Endothelial cell of coronary artery (primary cell): ENCODE measurements at places on chromosomes 2 and 18. TPM values are rescaled to one million over a fixed set of nuclear protein-coding genes. Genes with fewer than 3 reads are reported as not detected.

The NFATC1 gene
- total RNA-seq: 3.0 and 3.4 TPM in 2 replicates

The FAM110C gene
- total RNA-seq: not detected in 2 replicates

The ACMSD gene
- total RNA-seq: not detected in 2 replicates

The RAX gene
- total RNA-seq: not detected in 2 replicates

The FBXO15 gene
- 0.09 and 0.38 TPM in 2 replicates for total RNA-seq

The CFAP53 gene
- 0.18 and 0.28 TPM in 2 replicates for total RNA-seq

The EML4 gene
- 23.1 and 23.5 TPM in 2 replicates for total RNA-seq

The METTL5 gene
- 52.1 and 54.0 TPM in 2 replicates for total RNA-seq

The LYG2 gene
- total RNA-seq: not detected in 2 replicates

The ANO7 gene
- 0.45 and 0.47 TPM in 2 replicates for total RNA-seq

The TSPYL6 gene
- total RNA-seq: not detected in 2 replicates

The CCDC68 gene
- 2.3 and 5.9 TPM in 2 replicates for total RNA-seq

The TCF4 gene
- total RNA-seq: 229 and 335 TPM in 2 replicates

The CDH19 gene
- 0.09 TPM in 1 of 2 replicates, not detected in the other for total RNA-seq

The GKN2 gene
- 0.18 TPM in 1 of 2 replicates, not detected in the other for total RNA-seq

The MEIS1 gene
- 10.5 and 13.6 TPM in 2 replicates for total RNA-seq

The CWC22 gene
- total RNA-seq: 13.0 and 14.7 TPM in 2 replicates

The CERKL gene
- total RNA-seq: not detected in 2 replicates

The G6PC2 gene
- total RNA-seq: not detected in 2 replicates

The NCKAP5 gene
- total RNA-seq: 0.27 and 0.38 TPM in 2 replicates

The CDK5R2 gene
- not detected in 2 replicates for total RNA-seq

The MYO1B gene
- total RNA-seq: 27.6 and 60.9 TPM in 2 replicates

The REEP1 gene
- 0.09 TPM in 1 of 2 replicates, not detected in the other for total RNA-seq

The NAT8 gene
- total RNA-seq: not detected in 2 replicates

The DAPL1 gene
- total RNA-seq: not detected in 2 replicates

The DCDC2C gene
- total RNA-seq: not detected in 2 replicates

The MATN3 gene
- total RNA-seq: 0.85 and 1.3 TPM in 2 replicates
